ENCODE measurements at places on chromosomes 12 and 14. TPM values are rescaled to one million over a fixed set of nuclear protein-coding genes. Genes with fewer than 3 reads are reported as not detected.

DNA sequence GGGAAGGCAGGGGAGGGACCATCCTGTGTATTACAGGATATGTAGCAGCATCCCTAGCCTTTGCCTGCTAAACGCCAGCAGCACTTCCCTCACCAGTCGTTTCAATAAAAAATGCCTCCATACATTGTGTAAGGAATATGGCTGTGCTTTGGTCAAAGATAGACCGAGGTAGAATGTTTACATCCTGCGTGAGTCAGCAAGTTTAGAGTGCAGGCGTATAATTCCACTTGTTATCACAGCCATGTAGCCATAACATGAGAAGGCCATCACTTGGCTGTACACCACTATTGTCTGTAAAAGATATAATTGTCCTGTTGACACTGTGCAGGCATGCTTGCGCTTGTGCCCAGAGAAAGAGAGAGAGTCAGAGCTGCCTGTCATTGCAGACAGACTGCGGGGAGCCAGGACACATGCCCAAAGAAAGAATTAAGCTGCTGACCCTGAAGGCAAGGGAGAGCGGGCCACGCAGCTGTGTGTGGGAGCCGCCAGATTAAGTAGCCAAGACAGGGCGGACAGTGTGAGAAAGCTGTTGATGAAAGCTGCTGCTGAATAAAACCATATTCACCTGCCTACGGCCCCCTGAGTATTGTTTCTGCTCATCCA, 68.4 kb downstream of the CRACR2A start:
- DNase-seq, result no peak

- DNase-seq, result no peak
Observed at GRCh38 chr14:68943107-68943506, 36.0 kb downstream of the ACTN1 start.

GRCh38 chr14:93003945-93004698, 81.2 kb downstream of the CHGA start:
- no peak for DNase-seq

Gene EVL
- total RNA-seq, result 255 TPM

GRCh38 chr14:102857444-102857843, 65.0 kb upstream of the AMN start:
- DNase-seq, result no peak

GRCh38 chr14:51507906-51508511, 143.7 kb upstream of the FRMD6 start:
- no peak for DNase-seq

Gene PGF
- 0.34 TPM for total RNA-seq

DNA sequence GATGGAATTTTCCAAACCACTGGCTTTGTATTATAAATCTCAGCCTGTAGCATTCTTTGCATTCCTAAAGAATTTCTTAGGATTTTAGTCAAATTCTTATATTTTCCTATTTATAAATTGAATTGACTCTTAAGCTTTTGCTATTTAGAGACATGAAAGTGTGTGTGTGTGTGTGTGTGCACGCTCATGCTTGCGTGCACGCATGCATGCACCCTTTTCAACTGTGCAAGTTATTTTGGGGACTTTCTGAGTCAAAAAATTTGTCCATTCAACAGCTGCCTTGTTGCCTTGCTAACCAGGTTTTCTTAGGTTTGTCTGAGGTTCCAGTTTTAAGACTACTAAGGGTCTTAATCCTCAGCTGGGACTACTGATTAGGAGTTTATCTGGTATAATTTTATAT, 42.6 kb downstream of the GPATCH2L start:
- no peak for DNase-seq

- no peak for DNase-seq
Observed at GRCh38 chr12:128245121-128245520, 21.8 kb upstream of the TMEM132C start.

GRCh38 chr12:131913666-131914065, 15.4 kb upstream of the PUS1 start:
- no peak for DNase-seq

DNA sequence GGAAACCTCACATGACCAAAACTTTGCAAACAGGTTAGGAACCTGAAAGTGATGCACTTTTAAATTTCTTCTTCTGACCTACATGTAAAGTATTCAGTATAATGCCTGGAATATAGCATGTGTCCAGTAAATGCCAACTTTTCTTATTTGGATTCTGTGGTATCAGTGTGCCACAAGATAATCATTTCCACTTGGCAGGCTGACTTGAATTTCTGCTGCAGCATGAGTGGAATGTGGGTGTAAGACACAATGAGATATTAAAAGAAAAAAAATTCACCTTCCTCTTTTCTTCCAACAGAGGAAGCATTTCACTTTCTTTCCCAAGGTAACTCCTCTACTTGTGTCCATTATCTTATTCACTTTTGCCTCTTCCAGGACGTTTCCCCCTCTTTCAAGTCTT, 141.9 kb upstream of the PRKD1 start:
- no peak for DNase-seq

- DNase-seq, result no peak
Observed at GRCh38 chr14:90446405-90446804, 49.6 kb downstream of the CALM1 start.

All from activated T-helper 2 cell treated with anti-CD3 and anti-CD28 coated beads, Interferon-gamma antibody, Interleukin-2, Interleukin-4, amounts not matched to agents 10 μg/mL and 5 μg/mL and 100 μg/mL, durations not matched to agents 14 hours and 24 hours and 36 hours (primary cell).